Hair follicle dermal papilla cell (primary cell): ENCODE measurements at places on chromosomes 13 and 19. TPM values are rescaled to one million over a fixed set of nuclear protein-coding genes. Genes with fewer than 3 reads are reported as not detected.

SERPINE3 gene
- not detected in 2 replicates for total RNA-seq

CEP89 gene
- total RNA-seq: 24.2 and 24.5 TPM in 2 replicates

OR10H1 gene
- not detected in 2 replicates for total RNA-seq

ZSCAN1 gene
- total RNA-seq: not detected in 2 replicates

ZNF132 gene
- total RNA-seq: 9.4 and 13.0 TPM in 2 replicates

PEG3 gene
- 3.1 and 7.4 TPM in 2 replicates for total RNA-seq

ACER1 gene
- total RNA-seq: not detected in 2 replicates

OR7A5 gene
- total RNA-seq: not detected in 2 replicates

GPR108 gene
- total RNA-seq: 40.7 and 49.4 TPM in 2 replicates

CYP2A7 gene
- not detected in 2 replicates for total RNA-seq

BTBD2 gene
- 74.3 and 79.5 TPM in 2 replicates for total RNA-seq

LGI4 gene
- 1.2 and 1.3 TPM in 2 replicates for total RNA-seq

CEACAM7 gene
- not detected in 2 replicates for total RNA-seq

KANK3 gene
- total RNA-seq: 0.16 and 0.61 TPM in 2 replicates

MARK4 gene
- 18.6 and 23.5 TPM in 2 replicates for total RNA-seq

RFC3 gene
- total RNA-seq: 3.8 and 4.5 TPM in 2 replicates

HCST gene
- total RNA-seq: 0.81 TPM in 1 of 2 replicates, not detected in the other

LRRC63 gene
- under 0.01 TPM in 1 of 2 replicates, not detected in the other for total RNA-seq

ZNF486 gene
- 5.8 and 6.7 TPM in 2 replicates for total RNA-seq

PRR22 gene
- total RNA-seq: 0.49 and 1.1 TPM in 2 replicates

ATP8B3 gene
- total RNA-seq: 1.8 and 2.1 TPM in 2 replicates

CLEC4M gene
- total RNA-seq: not detected in 2 replicates

IGFLR1 gene
- 0.73 and 0.97 TPM in 2 replicates for total RNA-seq

DIS3 gene
- 35.8 and 38.5 TPM in 2 replicates for total RNA-seq

RASL11A gene
- 1.1 and 2.1 TPM in 2 replicates for total RNA-seq

NLRP9 gene
- total RNA-seq: not detected in 2 replicates

PSPN gene
- 0.97 and 2.9 TPM in 2 replicates for total RNA-seq

CYP4F11 gene
- not detected in 2 replicates for total RNA-seq

ZIM2 gene
- 0.49 TPM in 1 of 2 replicates, not detected in the other for total RNA-seq

LIPE gene
- total RNA-seq: 3.1 and 3.3 TPM in 2 replicates

LSM4 gene
- total RNA-seq: 66.2 and 72.9 TPM in 2 replicates
